Stomach (tissue), 19 donors: ENCODE measurements at places on chromosomes 5 and 9. TPM values are rescaled to one million over a fixed set of nuclear protein-coding genes. Genes with fewer than 3 reads are reported as not detected.
A peak's percentile ranks its signal among the peaks of the same experiment; 100 is the strongest.

Gene PKD2L2
- not detected for total RNA-seq

Gene PCDHA9
- not detected for total RNA-seq

Gene SLC31A1
- total RNA-seq = 106 TPM

DNA sequence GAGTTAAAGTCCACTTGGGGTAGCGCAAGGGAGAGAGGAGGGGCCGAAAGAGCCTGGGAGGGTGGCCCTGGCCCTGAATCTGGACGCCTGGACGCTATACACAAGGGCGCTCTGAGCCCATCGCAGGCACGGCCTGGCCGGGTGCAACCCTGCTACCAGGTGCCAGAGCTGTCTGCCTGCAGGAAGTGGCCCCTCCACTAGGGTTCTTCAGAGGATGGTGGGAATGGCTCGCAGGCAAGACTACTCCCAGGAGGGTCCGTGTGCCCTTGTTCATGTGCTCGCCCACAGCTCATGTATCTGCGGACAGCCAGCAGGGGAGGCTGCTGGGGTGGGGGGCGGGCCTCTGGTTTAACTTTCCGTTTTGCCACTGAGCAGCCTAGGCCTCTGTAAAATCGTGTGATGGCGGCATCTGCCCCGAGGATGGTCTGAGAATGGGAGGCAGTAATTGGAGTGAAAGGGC is 1.4 kb upstream of the NKD2 start:
- H3K4me1 ChIP-seq = peaks cover 63% of the 10 kb centered on the region
- no peaks in the 10 kb centered on the region for H3K36me3 ChIP-seq
- peaks cover 84% of the 10 kb centered on the region for H3K27me3 ChIP-seq
- DNase-seq = no peak
- H3K4me3 ChIP-seq = no peak overlapping the region

- no peak overlapping the region for H3K4me3 ChIP-seq
- peaks cover 14% of the 10 kb centered on the region for H3K4me1 ChIP-seq
- H3K27me3 ChIP-seq = no peaks in the 10 kb centered on the region
- no peak for DNase-seq
Observed at GRCh38 chr9:89410641-89411350, 87.1 kb downstream of the SEMA4D start.

DNA sequence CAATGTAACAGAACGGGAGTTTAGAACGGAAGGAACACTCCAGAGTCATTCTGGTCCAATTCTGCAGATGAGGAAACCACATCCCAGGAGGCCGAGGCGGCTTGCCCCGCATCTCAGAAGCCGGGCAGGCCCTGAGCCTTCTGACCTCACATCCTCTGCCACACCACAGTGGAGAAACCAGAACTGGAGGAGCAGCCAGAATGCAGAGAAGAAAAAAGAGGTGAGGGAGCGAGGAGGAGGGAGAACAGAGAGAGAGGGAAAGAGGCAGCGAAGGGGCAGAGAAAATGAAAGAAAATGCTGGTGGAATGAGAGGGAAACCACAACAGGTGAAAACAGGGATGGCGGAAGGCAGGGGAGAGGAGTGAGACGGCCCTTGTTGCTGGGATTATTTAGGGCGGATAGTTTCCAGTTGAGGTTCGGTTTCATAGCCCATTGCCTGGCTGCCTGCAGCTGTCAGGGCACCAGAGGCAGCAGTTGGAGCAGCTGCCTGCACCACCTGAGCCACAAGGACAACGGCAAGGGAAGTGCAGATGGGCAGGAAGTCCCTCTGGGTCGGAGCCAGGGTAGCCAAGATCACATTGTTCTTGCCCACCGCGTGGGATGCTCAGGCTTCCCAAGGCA is at the start of gene HMHB1:
Gene HMHB1 (plus strand): TSS at position 77 of the 621 bp plus-strand sequence.
- DNase-seq = no peak
- no peaks in the 10 kb centered on the region for H3K36me3 ChIP-seq
- no peak within 1 kb of the TSS for H3K4me3 ChIP-seq
- H3K27me3 ChIP-seq = no peaks in the 10 kb centered on the region
- H3K27ac ChIP-seq = no peak within 1 kb of the TSS
- H3K4me1 ChIP-seq = no peaks in the 10 kb centered on the region

DNA sequence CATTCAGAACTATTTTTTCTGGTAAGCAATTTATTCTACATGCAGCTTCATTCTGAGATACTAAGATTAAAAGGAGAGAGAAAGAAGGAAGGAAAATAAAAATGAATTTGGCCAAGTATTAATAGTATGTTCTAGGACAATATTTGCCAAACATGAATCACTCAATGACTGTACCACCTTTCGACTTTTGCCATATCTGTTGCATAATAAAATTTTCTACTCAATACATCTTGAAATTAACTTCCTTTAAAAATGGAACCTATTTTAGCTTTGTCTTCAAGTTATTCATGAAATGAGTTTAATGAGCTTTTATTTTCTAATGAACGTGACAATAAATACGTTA is 111.8 kb downstream of the MARCHF3 start:
- DNase-seq = no peak
- no peaks in the 10 kb centered on the region for H3K36me3 ChIP-seq
- no peaks in the 10 kb centered on the region for H3K27me3 ChIP-seq
- no peak overlapping the region for H3K4me3 ChIP-seq
- H3K4me1 ChIP-seq = no peaks in the 10 kb centered on the region
- H3K27ac ChIP-seq = no peak overlapping the region

- H3K36me3 ChIP-seq = no peaks in the 10 kb centered on the region
- peak overlapping the region; percentile 50 for H3K4me3 ChIP-seq
- H3K4me1 ChIP-seq = peaks cover 6% of the 10 kb centered on the region
Observed at GRCh38 chr9:76571288-76571687, 112.3 kb downstream of the GCNT1 start.

DNA sequence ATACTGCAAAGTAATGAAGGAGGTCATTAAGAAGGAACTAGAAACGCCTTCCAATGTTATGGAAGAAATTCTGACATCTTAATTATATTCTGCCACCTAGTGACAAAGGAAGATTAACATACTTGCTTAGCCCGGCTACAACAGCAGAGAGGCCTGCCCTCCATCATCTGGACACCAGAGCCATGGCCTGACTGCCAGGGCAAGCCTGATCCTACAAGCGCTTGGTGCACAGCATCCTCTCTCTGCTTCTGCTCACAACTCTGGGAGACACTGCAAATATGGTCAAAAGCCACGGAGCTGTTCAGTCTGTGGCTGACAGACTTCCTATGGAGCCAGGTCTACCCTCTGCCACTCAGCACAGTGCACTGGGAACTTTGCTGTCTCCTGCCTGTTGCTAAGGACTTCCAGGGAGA is 87.3 kb upstream of the SLC44A1 start:
- no peaks in the 10 kb centered on the region for H3K27me3 ChIP-seq
- H3K4me3 ChIP-seq = no peak overlapping the region
- DNase-seq = peak; percentile 86
- no peaks in the 10 kb centered on the region for H3K36me3 ChIP-seq
- peak overlapping the region; percentile 48 for H3K27ac ChIP-seq
- peaks cover 14% of the 10 kb centered on the region for H3K4me1 ChIP-seq

DNA sequence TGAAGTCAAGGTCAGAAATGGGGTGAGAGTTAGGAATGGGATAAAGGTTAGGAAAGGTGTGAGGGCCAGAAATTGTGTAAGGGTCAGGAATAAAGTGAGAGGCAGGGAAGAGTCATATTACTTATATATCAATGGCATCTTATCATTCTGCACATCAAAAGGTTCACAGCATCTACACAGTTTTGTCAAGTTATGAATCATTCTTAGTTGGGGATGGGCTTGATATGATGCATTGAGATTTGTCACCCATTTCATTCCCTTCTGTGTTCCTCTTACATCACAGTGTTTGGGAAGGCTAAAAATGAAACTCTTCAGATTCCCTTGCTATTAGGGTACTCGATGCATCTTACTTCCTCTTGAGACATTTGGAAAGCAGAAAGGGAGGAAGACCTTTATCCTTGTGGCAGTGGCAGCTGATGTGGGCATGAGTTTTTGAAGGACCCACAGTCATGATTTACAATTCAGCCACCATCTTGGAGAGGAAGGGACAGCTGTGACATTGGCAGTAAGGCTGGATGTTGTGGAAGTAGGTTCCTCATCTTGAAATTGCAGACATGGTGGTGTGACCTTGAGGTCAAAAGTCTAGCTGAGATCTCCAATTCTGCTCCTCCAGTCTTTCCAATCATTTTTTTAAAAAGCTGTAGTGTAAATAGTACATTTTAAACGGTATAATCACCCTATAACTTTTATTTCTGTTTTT is 24.2 kb upstream of the NPR3 start:
- DNase-seq = peak; percentile 10
- H3K4me1 ChIP-seq = peaks cover 9% of the 10 kb centered on the region
- no peaks in the 10 kb centered on the region for H3K27me3 ChIP-seq
- no peak overlapping the region for H3K4me3 ChIP-seq
- no peaks in the 10 kb centered on the region for H3K36me3 ChIP-seq
